ENCODE measurements at places on chromosomes 12 and 14. TPM values are rescaled to one million over a fixed set of nuclear protein-coding genes. Genes with fewer than 3 reads are reported as not detected.

GRCh38 chr12:27220055-27220987 is 23.8 kb upstream of the STK38L start:
- H3K27me3 ChIP-seq, result no peaks in the 10 kb centered on the region
- no peaks in the 10 kb centered on the region for H3K36me3 ChIP-seq
- H3K4me1 ChIP-seq, result no peaks in the 10 kb centered on the region
- H3K27ac ChIP-seq, result no peak overlapping the region
- no peak for DNase-seq

- no peaks in the 10 kb centered on the region for H3K27me3 ChIP-seq
- no peaks in the 10 kb centered on the region for H3K36me3 ChIP-seq
- DNase-seq, result no peak
- H3K27ac ChIP-seq, result no peak overlapping the region
- H3K4me1 ChIP-seq, result no peaks in the 10 kb centered on the region
These were observed 7.8 kb upstream of the LUM start for GRCh38 chr12:91119089-91119488.

DNA sequence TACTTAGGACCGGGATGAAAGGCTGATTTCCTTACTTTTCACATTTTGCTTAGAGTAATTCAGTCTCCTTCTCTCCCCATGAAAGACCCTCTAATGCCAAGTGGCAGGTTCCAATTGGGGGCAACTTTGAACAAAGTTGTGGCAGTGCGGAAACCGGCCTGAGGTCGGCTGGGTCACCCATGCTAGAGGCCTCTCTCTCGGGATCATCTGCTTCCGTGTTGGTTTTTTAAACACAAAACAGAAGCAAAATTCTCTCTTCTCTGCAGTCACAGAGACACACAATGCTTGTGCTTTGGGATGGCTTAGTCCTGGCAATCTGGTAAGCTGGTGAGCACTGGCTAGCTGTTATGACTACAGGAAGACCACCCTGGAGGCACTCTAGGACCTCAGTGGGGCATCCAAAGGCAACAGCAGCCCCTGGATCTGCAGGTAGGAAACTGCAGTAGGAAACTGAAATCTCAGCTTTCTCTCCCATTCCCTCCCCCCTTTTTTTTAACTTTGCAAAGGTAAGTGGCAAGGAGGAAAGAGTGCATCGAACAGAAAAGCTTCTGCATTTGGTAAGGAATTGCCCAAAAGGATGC is 102.1 kb downstream of the BCL11B start:
- H3K4me3 ChIP-seq, result no peak overlapping the region
- H3K27ac ChIP-seq, result no peak overlapping the region

Gene CD63
- 441 TPM for total RNA-seq

Gene CD27
- 2.7 TPM for total RNA-seq

Gene ASB2
- 4.8 TPM for total RNA-seq

DNA sequence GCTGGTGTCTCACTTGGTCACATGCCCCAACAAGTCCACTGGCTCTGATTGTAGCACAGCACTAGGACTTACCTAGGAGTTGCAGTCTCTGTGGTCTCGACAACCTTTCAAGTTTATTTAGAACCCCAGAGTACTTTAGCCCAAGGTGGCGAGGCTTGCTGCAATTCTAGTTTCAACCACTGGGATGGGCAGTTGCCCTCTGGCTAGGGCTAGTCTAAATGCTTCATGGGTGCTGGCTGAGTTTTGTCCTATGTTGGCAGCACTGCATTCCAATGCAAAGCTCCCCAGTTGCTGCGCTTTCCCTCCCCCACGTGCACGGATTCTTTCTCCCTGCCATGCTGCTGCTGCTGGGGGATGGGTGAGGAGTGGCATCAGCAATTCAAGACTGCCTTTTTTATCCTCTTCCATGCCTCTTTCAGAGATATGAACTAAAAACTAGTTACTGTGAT is 207.9 kb downstream of the SYNE2 start:
- no peak for DNase-seq
- no peaks in the 10 kb centered on the region for H3K27me3 ChIP-seq
- H3K4me3 ChIP-seq, result no peak overlapping the region
- H3K4me1 ChIP-seq, result no peaks in the 10 kb centered on the region

GRCh38 chr12:27652174-27652763 is 44.0 kb upstream of the REP15 start:
- no peaks in the 10 kb centered on the region for H3K36me3 ChIP-seq
- no peaks in the 10 kb centered on the region for H3K4me1 ChIP-seq
- H3K4me3 ChIP-seq, result no peak overlapping the region
- H3K27me3 ChIP-seq, result no peaks in the 10 kb centered on the region

DNA sequence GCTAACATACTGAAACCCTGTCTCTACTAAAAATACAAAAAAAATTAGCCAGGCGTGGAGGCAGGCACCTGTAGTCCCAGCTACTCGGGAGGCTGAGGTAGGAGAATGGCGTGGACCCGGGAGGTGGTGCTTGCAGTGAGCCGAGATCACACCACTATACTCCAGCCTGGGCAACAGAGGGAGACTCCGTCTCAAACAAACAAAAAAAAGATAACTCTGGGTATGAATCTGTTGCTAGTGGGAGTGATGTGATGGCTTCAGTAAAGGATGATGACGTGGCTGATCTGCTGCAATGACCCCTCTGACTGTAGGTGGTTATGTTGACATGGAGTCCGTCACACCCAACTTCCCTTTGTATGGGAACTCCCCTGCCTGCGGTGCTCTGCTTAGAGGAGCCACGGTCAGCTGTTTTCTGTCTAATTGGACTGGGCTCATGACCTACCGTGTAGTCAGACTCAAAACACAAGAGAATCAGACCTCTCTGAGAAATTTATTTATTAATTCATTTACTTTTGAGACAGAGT is 59.1 kb upstream of the MED13L start:
- no peaks in the 10 kb centered on the region for H3K36me3 ChIP-seq
- H3K27me3 ChIP-seq, result no peaks in the 10 kb centered on the region
- peaks cover 9% of the 10 kb centered on the region for H3K4me1 ChIP-seq

GRCh38 chr12:52146822-52147366 is 44.9 kb downstream of the KRT80 start:
- H3K4me1 ChIP-seq, result peaks cover 4% of the 10 kb centered on the region
- no peak overlapping the region for H3K4me3 ChIP-seq
- no peak overlapping the region for H3K27ac ChIP-seq
- DNase-seq, result no peak

GRCh38 chr14:103127356-103127755 is 4.1 kb downstream of the TNFAIP2 start:
- H3K4me3 ChIP-seq, result no peak overlapping the region
- DNase-seq, result no peak
- H3K4me1 ChIP-seq, result peaks cover 16% of the 10 kb centered on the region
- no peak overlapping the region for H3K27ac ChIP-seq
- H3K27me3 ChIP-seq, result peaks cover 11% of the 10 kb centered on the region
- H3K36me3 ChIP-seq, result no peaks in the 10 kb centered on the region

Gene GPR137C
- total RNA-seq, result 0.42 TPM

- no peaks in the 10 kb centered on the region for H3K4me1 ChIP-seq
- H3K4me3 ChIP-seq, result no peak overlapping the region
- no peak overlapping the region for H3K27ac ChIP-seq
- H3K36me3 ChIP-seq, result no peaks in the 10 kb centered on the region
These were observed 123.1 kb upstream of the KRR1 start for GRCh38 chr12:75634244-75635222.

Gene PPP4R4
- total RNA-seq, result 0.58 TPM

DNA sequence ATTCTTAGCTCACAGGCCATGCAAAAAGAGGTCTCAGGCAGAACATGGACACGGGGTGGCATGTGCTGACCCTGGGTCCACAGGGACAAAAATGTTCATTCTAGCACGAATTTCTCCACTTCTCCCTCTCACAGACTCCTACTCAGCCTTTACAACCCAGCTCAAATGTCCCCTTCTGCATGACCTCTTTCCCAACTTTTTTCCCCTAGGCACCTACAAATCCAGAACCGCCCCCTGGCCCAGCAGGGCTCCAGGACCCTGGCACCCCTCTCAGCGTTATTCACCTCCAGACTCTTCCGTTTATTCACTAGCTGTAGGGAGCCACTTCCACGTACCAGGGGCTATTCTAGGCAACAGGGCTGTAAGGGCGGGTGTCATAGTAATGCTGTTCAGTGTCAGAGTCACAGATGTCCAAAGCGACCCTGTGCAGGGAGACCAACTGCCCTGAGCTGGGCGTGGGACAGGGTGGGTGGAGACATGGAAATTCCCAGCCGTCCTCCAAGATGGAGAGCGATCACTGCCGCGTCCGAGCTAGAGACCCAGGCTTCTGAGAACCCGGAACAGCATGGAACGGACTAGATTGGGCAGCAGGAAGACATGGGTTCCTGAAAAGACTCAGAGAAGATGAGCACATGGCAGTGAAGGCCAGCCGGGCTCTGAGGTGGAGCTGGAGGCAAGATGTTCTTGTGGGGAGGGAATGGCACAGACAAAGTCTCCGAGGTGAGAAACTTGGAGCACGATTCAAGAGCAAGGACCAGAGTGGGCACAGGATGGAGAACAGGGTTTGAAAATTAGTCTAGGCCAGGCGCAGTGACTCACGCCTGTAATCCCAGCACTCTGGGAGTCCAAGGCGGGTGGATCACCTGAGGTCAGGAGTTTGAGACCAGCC is 274.9 kb upstream of the RTL1 start:
- H3K4me3 ChIP-seq, result no peak overlapping the region
- no peaks in the 10 kb centered on the region for H3K36me3 ChIP-seq
- no peak for DNase-seq

- H3K4me1 ChIP-seq, result no peaks in the 10 kb centered on the region
- no peak for DNase-seq
- H3K36me3 ChIP-seq, result no peaks in the 10 kb centered on the region
- H3K27me3 ChIP-seq, result no peaks in the 10 kb centered on the region
These were observed 37.0 kb downstream of the BTG1 start for GRCh38 chr12:92108651-92109050.

Gene PLD4
- total RNA-seq, result 1.7 TPM

DNA sequence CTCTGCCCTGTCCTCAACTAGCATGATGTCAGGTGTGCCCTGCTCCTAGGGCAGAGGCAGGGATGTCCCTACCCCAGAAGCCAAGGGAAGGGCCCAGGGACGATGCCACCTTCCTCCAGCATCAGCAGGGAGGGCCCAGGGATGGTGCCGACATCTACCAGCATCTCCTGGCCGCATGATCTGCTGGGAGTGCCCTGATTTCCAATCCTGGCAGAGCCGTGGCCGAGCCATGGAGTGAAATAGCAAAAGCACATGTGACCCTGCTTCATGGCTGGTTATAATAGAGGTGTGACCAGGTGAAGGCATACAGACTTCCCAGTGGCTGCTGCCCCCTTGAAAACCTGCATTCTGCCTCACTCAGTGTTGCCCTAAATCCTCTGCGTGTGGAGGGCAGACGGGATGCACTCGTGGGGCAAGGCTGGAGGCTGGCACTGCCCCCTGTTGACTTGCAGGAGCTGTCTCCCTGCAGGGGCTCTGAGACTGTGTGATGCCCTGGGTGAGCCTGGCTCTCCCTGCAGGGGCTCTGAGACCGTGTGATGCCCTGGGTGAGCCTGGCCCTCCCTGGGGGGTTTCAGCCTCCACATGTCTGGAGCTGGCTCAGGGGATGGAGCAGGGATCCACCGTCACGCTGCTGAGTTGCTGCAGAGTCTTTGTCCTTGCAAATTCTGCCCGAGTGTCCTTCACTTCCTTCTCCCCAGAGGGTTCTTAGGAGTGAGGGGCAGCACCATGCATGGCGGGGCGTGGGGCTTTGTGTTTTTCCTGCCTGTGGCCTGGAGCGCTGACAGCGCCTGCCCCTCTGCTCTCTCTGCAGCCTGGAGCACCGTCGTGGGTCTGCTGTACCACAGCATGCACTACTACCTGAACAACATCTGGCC is 51.7 kb downstream of the ADGRD1 start:
- no peak overlapping the region for H3K27ac ChIP-seq
- no peak for DNase-seq
- H3K36me3 ChIP-seq, result no peaks in the 10 kb centered on the region
- peaks cover 4% of the 10 kb centered on the region for H3K4me1 ChIP-seq
- H3K27me3 ChIP-seq, result no peaks in the 10 kb centered on the region

DNA sequence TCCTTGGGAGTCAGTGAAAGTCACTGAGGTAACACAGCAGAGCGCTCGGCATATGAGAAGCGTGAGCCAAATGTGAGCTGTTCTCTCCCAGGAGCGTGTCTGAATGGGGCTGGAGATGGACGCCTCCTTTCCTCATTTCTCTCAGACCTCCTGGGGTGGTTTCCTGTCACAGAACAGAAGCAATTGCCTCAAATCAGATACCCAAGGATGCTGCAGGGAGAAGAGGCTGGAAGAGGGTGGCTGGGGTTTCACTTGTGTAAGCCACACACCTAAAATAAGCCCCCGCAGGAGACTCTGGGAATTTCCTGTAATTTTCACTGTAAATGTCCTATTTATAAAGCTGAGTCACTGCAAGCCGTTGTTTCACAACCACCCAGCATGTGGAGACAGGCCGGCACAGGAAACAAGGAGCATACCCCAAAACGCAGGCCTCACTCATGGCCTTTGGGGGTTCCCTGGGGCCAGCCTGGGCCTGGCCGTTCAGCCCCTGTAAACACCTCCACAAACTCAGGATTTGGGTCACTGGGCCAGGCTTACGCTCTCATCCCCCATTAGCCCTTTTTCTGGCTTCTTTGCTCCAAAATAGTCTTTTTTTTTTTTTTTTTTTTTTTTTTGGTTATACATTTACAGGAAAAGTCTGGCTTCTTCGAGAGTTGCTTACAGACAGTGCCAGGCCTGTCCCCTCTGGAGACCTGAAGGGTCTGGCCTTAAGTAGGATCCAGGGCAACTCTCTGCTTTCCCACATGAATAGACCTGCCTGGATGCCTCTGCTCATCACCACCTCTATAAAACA is 55.3 kb downstream of the VCPKMT start:
- peak overlapping the region; percentile 92 for H3K27ac ChIP-seq
- H3K4me1 ChIP-seq, result peaks cover 81% of the 10 kb centered on the region
- no peaks in the 10 kb centered on the region for H3K27me3 ChIP-seq

- peaks cover 6% of the 10 kb centered on the region for H3K27me3 ChIP-seq
- H3K4me3 ChIP-seq, result no peak overlapping the region
- H3K36me3 ChIP-seq, result no peaks in the 10 kb centered on the region
- no peak overlapping the region for H3K27ac ChIP-seq
These were observed 86.1 kb downstream of the ALG10 start for GRCh38 chr12:34108405-34108803.

- no peak for DNase-seq
- H3K36me3 ChIP-seq, result no peaks in the 10 kb centered on the region
- H3K4me3 ChIP-seq, result no peak overlapping the region
- peaks cover 4% of the 10 kb centered on the region for H3K27me3 ChIP-seq
- H3K27ac ChIP-seq, result no peak overlapping the region
- H3K4me1 ChIP-seq, result peaks cover 31% of the 10 kb centered on the region
These were observed 2.6 kb upstream of the TAMALIN start for GRCh38 chr12:52004042-52004648.

DNA sequence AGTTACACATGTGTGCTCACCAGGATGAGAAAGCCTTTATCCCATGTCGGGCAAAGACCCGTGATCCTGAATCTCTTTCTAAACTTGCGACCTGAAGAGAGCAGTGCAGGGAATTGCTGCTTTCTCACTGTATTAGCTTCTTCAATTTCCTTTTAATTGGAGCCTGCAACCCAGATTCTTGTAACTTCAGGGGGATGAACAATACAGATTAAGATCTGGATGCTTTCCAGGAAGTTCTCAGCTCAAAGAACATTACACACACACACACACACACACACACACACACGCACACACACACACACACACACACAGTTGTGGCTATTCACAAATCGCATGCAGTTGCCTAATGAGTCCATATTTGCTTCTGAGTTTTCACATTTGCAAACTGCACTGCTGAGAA is 268.3 kb downstream of the NPAS3 start:
- H3K27ac ChIP-seq, result no peak overlapping the region
- H3K36me3 ChIP-seq, result no peaks in the 10 kb centered on the region

- peak within 1 kb of the TSS; percentile 65 for H3K4me3 ChIP-seq
- no peak within 1 kb of the TSS for H3K27ac ChIP-seq
- H3K4me1 ChIP-seq, result peaks cover 28% of the 10 kb centered on the region
These were observed at the start of gene AJUBA for GRCh38 chr14:22982477-22983245. AJUBA (minus strand) TSS chr14:22982551; CDS start chr14:22982266, 285 bp downstream.
